ENCODE measurements at places on chromosomes 3 and 15. TPM values are rescaled to one million over a fixed set of nuclear protein-coding genes. Genes with fewer than 3 reads are reported as not detected.

DNA sequence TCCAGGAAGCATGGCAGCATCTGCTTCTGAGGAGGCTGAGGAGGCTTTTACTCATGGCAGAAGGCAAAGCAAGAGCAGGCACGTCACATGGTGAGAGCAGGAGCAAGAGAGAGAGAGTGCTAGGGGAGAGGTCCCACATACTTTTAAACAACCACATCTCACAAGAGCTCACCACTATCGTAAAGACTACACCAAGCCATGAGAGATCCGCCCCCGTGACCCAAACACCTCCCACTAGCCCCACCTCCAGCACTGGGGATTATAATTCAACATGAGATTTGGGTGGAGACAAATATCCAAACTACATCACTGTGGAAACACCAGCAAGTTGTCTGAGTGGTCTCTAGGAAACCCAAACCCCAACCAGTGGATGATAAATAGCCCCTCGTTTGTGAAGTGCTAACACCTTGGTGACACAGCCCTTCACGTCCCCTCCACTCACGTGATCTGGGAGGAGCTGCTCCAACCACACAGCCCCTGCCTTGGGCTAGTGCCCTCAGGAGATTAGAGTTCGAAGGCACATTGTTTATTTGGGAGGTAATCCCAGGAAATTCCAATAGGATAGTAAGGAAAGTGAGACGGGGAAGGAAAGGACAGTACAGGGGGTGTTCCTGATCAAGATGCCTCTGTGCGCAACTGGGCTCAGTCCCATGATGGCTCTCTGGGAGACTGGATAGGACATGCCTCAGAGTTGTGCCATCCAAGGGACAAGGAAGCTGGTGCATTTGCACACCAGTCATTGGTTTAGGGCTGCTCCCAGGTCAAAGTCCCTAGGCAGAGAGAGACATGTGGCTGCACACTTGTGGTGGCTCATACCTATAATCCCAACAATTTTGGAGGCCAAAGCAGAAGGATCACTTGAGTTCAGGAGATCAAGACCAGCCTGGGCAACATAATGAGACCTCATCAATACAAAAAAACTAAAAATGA, 80.6 kb upstream of the CTNNB1 start:
- DNase-seq: no peak

DNA sequence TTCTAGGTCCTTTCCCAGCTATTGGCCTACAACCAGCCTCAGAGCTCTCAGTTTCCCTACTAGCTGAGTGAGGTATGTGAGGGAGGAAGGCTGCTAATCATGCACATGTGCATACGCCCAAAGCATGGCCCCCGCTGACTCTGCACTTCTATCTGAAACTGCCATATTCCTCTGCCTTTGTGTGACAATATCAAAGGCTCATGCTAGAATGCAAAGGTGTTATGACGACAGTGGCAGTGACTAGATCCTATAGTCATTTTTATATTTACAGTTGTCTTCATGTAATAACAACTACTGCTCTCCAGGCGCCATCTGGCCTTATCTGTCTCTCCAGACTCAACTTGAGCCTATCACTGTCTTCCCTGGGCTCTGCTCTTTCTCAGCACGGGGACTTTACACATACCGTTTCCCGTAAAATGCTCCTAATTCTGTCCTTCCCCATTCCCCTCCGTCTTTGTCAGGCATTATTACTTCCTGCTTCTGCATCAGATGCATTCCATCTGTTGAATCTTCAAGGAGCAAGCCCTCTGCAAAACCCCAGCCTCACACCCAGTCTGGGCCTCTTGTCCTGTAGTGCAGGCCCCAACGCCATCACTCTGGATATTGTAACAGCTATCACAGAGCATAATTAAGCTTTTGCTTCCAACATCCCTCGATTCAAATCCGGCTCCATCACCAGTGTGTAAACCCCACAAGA, 102.5 kb downstream of the PDCD6IP start:
- DNase-seq: no peak

- no peak for DNase-seq
Measured at GRCh38 chr3:72678380-72678779, 169.9 kb downstream of the SHQ1 start.

Gene PGBD4
- total RNA-seq: 4.5 TPM

Gene AMOTL2
- 62.0 TPM for total RNA-seq

DNA sequence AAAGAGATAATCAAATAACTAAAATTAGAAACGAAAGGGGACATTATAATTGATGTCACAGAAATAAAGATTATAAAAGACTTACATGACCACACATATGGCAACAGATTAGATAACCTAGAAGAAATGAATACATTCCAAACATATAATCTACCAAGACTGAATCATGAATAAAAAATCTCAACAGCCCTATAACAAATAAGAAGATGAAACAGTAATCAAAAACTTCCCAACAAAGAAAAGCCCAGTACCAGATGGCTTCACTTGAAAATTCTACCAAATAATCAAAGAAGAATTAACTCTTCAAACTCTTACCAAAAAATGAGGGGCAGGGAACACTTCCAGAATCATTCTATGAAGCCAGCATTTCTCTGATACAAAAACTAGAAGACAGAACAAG, 11.8 kb downstream of the TOP2B start:
- no peak for DNase-seq

GRCh38 chr3:162960269-162960668, 1463.7 kb downstream of the OTOL1 start:
- DNase-seq: no peak

Gene HHLA2
- not detected for total RNA-seq

Gene ISY1
- 13.9 TPM for total RNA-seq

Gene C3orf22
- total RNA-seq: not detected

- no peak for DNase-seq
Measured at GRCh38 chr3:113981803-113982202, 34.0 kb downstream of the ZDHHC23 start.

GRCh38 chr3:47571391-47572175, 7.1 kb downstream of the CSPG5 start:
- peak; percentile 44 for DNase-seq

Gene SAMMSON
- not detected for total RNA-seq
